Hepatic stellate cell (primary cell): ENCODE measurements at places on chromosomes 1 and 21.

DNA sequence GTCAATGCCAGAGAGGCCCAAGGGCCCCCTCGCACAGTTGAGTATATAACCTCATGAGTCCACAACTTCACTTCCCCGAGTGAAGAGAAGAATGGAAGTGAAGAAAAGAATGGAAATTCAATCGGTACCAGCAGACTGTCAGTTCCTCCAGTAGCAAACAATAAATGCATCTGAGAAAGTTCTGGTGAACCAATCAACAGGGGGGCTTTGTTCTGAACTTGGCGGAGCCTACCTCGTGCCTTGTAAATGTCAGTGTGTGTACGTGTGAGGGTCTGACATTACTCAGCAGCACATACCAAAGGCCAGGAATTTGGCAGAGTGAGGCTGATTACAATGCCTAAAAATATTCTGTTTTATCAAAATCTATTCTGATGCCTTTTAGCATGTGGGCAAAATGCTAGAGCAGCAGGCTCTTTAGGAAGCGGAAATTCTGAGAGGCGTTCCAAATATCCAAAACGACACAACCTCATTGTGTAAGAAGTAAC, 238.5 kb downstream of the LTN1 start:
- DNase-seq = peak; percentile 36

- no peak for DNase-seq
Observed at GRCh38 chr1:26684763-26685508, 10.9 kb upstream of the ARID1A start.

DNA sequence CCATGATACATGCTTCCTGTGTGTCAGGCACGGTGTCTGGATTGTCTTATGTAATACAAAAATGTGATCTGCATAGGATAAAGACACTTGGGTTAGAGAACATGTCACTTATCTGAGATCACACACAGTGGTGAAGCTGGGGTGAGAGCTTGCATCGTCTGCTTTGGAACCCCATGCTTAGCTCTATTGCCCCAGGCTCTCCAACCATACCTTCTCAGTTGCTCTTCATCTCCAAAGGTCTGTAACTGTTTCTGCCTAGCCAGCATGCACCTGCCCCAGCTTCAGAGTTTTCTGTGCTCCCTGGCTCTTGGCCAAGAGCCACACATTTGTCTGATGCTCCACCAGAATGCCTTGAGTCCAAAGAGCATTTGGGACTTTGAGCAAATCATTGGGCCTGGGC, 93.9 kb upstream of the COG2 start:
- DNase-seq = no peak

GRCh38 chr1:101907264-101907663, 89.5 kb downstream of the OLFM3 start:
- no peak for DNase-seq

- DNase-seq = no peak
Observed at GRCh38 chr1:54853096-54853792, 33.8 kb downstream of the DHCR24 start.

- no peak for DNase-seq
Observed at GRCh38 chr1:113493533-113493932, 103.2 kb downstream of the MAGI3 start.

DNA sequence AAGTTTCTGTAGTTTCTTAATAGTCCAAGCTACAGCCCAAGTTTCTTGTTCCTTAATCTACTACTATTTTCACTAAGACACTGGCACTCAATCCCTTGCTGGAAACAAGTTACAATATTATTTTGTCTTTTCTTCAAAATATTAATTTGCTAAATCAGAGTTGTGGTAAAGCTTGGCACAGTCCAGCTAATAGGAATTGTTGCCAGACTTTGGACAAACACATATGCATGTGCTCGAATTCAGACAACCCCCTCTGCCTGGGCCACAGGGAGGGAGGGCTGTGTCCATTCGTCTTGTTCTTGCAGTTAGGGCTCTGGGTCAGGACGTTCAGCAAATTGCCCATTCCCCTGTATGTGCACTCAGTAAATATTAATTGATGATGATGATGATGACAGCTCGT, 103.6 kb downstream of the CNIH3 start:
- no peak for DNase-seq

- DNase-seq = no peak
Observed at GRCh38 chr1:53140451-53140850, 2.0 kb downstream of the SLC1A7 start.
